ENCODE measurements at places on chromosomes 13 and 19. TPM values are rescaled to one million over a fixed set of nuclear protein-coding genes. Genes with fewer than 3 reads are reported as not detected.
A peak's percentile ranks its signal among the peaks of the same experiment; 100 is the strongest.

Gene KHSRP
- 414 TPM for total RNA-seq

- H3K36me3 ChIP-seq, result no peaks in the 10 kb centered on the region
- no peaks in the 10 kb centered on the region for H3K27me3 ChIP-seq
- no peak overlapping the region for H3K4me3 ChIP-seq
- no peak overlapping the region for H3K27ac ChIP-seq
- no peak for DNase-seq
- peaks cover 31% of the 10 kb centered on the region for H3K4me1 ChIP-seq
Measured at GRCh38 chr19:19448238-19448544, 42.7 kb downstream of the GATAD2A start.

DNA sequence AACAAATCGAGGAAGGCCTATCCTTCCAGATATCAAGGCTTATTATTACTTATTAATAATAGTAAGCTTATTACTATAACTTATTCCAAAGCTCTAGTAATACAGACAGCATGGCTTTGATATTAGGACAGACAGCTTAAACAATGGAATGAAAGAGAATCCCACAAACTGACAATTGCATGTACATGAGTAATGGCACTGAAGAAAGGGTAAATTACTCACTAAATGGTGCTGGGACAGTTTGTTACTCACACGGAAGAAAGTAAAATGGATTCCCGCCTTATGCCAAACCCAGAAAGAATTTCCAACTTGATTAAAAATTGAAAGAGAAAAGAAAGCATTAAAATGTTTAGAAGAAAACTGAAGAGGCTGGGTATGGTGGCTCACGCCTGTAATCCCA, 60.3 kb downstream of the MIPEP start:
- H3K27me3 ChIP-seq, result no peaks in the 10 kb centered on the region
- H3K36me3 ChIP-seq, result peaks cover 35% of the 10 kb centered on the region
- H3K4me3 ChIP-seq, result no peak overlapping the region
- H3K27ac ChIP-seq, result no peak overlapping the region
- no peak for DNase-seq
- peaks cover 5% of the 10 kb centered on the region for H3K4me1 ChIP-seq

GRCh38 chr19:42069619-42070351, at the start of gene GRIK5:
Gene GRIK5, minus strand, starts transcription at chr19:42070206. Its CDS starts 4,436 bp downstream, at chr19:42065770.
- H3K4me1 ChIP-seq, result no peaks in the 10 kb centered on the region
- no peaks in the 10 kb centered on the region for H3K36me3 ChIP-seq
- no peak within 1 kb of the TSS for H3K4me3 ChIP-seq
- peaks cover 22% of the 10 kb centered on the region for H3K27me3 ChIP-seq

Gene CCDC194
- total RNA-seq, result not detected

Gene CERS1
- 14.8 TPM for total RNA-seq

GRCh38 chr13:72586518-72586917, 140.9 kb downstream of the MZT1 start:
- H3K4me3 ChIP-seq, result no peak overlapping the region
- no peak overlapping the region for H3K27ac ChIP-seq
- no peak for DNase-seq
- H3K36me3 ChIP-seq, result no peaks in the 10 kb centered on the region
- no peaks in the 10 kb centered on the region for H3K27me3 ChIP-seq

DNA sequence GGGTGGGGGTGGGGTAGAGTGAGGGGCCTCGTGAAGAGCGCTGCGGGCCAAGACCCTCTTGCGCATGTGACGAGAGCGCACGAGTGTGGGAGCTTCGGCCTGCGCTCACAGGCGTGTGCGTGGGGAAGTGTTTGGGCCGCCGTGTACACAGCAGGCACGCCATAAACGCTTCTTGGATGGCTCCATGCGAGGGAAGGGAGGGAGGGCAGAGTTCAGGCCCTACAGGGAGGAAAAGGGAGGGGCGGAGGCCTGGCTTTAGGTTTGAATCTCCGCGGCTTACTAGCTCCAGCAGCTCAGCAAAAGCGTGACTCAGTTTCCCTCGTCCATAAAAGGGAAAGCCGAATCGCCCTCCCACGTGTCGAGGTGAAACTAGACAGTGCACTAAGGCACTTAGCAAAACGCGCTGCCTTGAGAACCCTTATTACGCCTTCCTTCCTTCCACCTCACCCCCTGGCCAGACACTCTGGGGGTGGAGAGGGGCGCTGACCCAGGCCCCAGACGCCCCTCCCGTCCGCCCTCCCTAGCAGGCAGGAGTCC, 12.5 kb downstream of the GADD45B start:
- H3K4me1 ChIP-seq, result peaks cover 1% of the 10 kb centered on the region
- DNase-seq, result no peak
- no peaks in the 10 kb centered on the region for H3K36me3 ChIP-seq
- H3K4me3 ChIP-seq, result no peak overlapping the region
- H3K27ac ChIP-seq, result no peak overlapping the region

DNA sequence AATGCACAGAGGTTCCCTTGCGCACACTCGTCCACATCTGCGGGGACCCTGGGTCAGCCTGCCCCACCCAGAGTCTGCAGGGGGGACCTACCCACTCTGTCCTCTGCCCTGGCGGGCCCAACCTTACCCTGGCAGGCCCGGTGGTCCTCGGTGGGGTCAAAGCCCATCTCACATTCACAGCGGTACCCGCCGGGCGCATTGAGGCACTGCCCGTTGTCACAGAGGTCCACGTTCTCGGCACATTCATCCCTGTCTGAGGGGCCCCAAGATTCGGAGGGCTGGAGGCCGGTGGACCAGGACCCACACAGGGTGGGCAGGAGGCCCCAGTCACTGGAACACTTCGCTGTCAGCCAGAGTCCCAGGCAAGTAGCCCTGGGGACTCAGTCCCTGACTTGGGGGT, 38.5 kb downstream of the FBN3 start:
- no peak overlapping the region for H3K27ac ChIP-seq
- H3K27me3 ChIP-seq, result no peaks in the 10 kb centered on the region
- H3K36me3 ChIP-seq, result no peaks in the 10 kb centered on the region
- no peak for DNase-seq
- H3K4me3 ChIP-seq, result no peak overlapping the region
- H3K4me1 ChIP-seq, result peaks cover 4% of the 10 kb centered on the region

DNA sequence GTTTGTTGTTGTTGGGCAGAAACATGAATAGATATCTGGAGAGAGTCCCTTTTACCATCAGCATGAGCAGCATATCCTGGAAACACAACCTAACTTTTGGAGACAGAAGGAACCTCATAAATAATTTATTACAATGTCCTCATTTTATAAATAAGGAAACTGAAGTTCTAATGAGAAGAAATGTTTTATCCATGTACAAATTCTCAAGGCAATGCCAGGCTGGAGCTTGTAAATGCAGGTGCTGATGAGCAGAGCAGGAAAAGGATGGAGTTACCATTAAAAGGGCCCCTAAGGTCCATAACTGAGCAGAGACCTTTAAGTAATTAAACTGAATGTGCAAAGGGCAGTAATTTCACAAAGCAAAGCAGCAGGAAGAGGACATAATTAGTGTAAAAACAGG, 17.3 kb downstream of the LCP1 start:
- H3K27ac ChIP-seq, result no peak overlapping the region
- peaks cover 22% of the 10 kb centered on the region for H3K4me1 ChIP-seq
- no peak for DNase-seq
- H3K4me3 ChIP-seq, result no peak overlapping the region
- H3K36me3 ChIP-seq, result no peaks in the 10 kb centered on the region

Gene ZFP82
- total RNA-seq, result 6.0 TPM

- DNase-seq, result no peak
- no peak overlapping the region for H3K27ac ChIP-seq
- peaks cover 8% of the 10 kb centered on the region for H3K36me3 ChIP-seq
- no peaks in the 10 kb centered on the region for H3K27me3 ChIP-seq
- no peak overlapping the region for H3K4me3 ChIP-seq
Measured at GRCh38 chr13:102643656-102644055, 46.9 kb downstream of the TPP2 start.

DNA sequence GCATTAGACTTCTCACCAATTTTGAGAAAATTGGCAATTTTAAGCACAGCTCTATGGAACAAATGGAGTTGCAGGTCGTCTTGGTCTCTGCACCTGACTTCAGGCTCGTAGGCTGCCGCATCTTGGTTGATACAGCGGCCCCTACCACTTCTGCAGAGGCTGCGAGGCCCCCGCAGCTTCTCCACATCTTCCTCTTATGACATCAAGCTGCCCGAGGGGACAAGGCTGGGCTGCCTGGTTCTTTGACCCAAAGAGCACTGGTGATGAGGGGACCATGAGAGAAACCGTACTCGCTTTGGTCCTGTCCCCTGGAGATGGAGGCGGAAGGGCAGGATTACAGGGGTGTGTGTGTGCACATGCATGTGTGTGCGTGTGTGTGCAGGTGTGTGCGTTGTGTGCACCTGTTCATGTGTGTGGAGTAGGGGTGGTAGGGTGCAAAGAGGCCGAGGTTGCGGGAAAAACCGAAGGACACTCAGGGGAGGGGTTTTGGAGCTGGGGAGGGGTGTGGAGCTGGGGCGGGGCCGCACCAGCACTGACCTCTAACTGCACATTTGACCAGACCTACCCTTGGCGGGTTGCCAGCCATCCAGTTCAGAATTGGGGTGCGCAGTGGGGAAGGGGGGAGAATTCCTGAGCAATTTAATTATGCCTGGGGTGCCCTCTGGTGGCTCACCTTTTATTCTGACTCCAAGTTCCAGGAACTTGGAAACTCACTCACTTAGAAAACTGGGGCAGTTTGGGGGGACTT, 65.1 kb upstream of the ARHGEF7 start:
- no peak overlapping the region for H3K4me3 ChIP-seq
- H3K27ac ChIP-seq, result no peak overlapping the region
- H3K36me3 ChIP-seq, result no peaks in the 10 kb centered on the region
- H3K27me3 ChIP-seq, result peaks cover 8% of the 10 kb centered on the region
- no peaks in the 10 kb centered on the region for H3K4me1 ChIP-seq

Gene CCL25
- total RNA-seq, result 1.4 TPM

DNA sequence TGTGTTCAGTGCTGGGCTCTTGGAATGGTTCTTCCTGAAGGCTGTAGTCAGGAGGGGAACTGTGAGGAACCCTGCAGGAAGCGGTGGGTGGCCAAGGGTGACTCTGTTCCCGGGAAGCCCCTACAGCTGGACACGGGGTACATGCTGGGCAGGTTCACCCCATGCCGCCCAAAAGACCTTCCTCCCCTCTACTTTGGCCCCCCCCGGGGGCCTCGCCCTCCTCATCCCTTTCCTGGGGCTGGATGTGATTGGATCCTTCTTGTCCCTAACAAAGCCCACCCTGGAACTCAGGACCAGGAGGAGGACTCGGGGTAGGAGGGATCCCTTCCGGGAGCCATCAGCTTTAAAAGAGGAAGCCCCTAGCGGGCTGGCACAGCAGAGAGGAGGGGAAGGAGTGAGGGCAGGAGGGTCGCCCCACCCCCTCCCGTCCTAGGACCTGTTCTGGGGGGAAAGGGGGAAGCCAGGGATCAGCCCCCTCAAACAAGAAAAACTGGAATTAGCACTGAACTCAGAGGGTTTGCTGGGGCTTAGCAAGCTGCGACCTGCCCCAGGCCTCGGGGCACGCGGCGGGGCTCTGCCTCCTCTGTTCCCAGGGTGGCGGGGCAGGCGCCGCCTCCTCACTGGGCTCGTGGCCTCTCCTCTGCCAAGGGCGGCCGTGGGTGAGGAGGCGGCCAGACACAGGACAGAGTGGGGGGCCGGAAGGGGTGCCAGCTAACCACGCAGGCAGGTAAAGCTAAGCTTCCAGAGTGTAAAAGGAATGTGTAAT, 4.0 kb downstream of the CEBPA start:
- H3K4me3 ChIP-seq, result peak overlapping the region; percentile 84
- no peaks in the 10 kb centered on the region for H3K36me3 ChIP-seq
- no peak for DNase-seq
- peaks cover 36% of the 10 kb centered on the region for H3K27me3 ChIP-seq
- H3K4me1 ChIP-seq, result peaks cover 11% of the 10 kb centered on the region
- H3K27ac ChIP-seq, result peak overlapping the region; percentile 81

Data from type B pancreatic cell (in vitro differentiated cells).